Motor neuron (in vitro differentiated cells): ENCODE measurements at places on chromosomes 11 and 22. TPM values are rescaled to one million over a fixed set of nuclear protein-coding genes. Genes with fewer than 3 reads are reported as not detected.

DNA sequence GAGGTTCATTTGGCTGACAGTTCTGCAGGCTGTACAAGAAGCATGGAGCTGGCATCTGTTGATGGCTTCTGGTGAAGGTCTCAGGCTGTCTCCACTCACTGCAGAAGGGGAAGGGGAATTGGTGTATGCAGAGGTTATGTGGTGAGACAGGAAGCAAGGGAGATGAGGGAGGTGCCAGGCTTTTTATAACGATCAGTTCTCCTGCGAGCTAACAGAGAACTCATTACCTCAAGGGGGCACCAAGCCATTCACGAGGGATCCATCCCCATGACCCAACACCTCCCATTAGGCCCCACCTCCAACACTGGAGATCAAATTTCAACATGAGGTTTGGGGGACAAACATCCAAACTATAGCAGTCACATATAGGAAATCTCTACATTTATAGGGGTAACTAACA is 38.7 kb upstream of the E2F8 start:
- no peak for ATAC-seq

DNA sequence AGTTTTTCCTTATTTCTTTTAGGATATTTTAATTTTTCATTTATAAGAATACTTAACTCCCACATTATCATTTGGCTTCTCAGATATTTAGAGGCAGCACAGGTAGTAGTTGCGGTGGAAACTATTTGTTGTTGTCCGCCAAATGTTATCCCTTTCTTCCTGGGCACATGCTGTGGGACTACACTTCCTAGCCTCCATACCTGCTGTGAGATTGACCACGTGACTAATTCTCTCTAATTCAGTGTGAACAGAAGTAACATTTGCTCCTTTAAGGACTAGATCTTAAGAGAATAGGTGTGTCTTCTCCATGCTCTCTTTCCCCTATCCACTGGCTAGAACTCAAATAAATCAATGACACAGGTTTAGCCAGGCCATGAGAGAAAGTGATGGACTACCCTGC is 136.5 kb downstream of the ATG16L2 start:
- ATAC-seq: no peak

Gene MRGPRE
- total RNA-seq: 0.18 TPM in 1 of 2 replicates, not detected in the other

DNA sequence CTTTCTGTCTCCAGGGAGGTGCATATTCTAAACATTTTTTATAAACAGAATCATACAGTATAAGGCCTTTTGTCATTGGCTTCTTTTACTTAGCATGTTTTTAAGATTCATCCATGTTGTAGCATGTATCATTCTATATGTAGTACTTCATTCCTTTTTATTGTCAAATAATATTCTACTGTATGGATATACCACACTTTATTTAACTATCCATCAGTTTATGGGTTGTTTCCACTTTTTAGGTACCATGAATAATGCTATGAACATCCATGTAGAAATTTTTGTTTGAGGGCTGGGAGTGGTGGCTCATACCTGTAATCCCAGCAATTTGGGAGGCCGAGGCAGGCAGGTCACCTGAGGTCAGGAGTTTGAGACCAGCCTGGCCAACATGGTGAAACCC is 73.1 kb downstream of the PHF21A start:
- no peak for ATAC-seq

Gene OR4D9
- total RNA-seq: 0.66 TPM in 1 of 2 replicates, not detected in the other

GRCh38 chr11:34953955-34954354 is 37.5 kb downstream of the PDHX start:
- ATAC-seq: no peak
